Gastrocnemius medialis (tissue), 4 donors: ENCODE measurements at places on chromosomes 5 and 9. TPM values are rescaled to one million over a fixed set of nuclear protein-coding genes. Genes with fewer than 3 reads are reported as not detected.

- DNase-seq: no peak
- peaks cover 4% of the 10 kb centered on the region for H3K36me3 ChIP-seq
- H3K27ac ChIP-seq: no peak overlapping the region
- no peak overlapping the region for H3K4me3 ChIP-seq
- no peaks in the 10 kb centered on the region for H3K4me1 ChIP-seq
Measured at GRCh38 chr9:112884721-112885120, 6.0 kb downstream of the SLC46A2 start.

DNA sequence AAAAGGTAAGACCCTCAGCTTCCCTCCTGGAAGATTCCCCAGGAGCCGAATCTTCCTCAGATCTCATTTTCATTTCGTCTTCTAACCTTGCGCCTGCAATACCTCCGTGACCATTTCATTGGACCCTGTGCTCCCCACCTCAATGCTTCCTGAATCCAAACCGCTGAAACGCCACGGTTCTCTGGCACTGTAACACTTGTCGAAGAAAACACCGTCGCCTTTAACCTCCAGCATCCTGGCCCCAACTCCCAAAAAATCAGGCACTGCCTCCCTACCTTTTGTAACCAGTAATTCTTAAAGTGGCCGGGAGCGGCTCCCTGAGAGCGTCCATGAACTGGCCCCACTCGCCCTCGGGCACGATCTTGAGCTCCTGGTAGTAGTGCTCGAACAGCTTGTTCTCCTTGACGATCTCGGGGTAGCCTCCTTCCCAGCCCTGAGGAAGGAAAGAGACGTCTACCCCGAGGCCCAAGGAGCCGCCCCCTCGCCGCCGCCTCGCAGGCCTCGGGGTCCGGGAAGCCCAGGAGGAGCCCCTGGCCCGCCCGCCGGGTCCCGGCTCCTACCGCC, 438 bp downstream of the NSUN2 start:
- peaks cover 33% of the 10 kb centered on the region for H3K36me3 ChIP-seq
- H3K4me3 ChIP-seq: peak overlapping the region; percentile 87
- peaks cover 26% of the 10 kb centered on the region for H3K4me1 ChIP-seq
- DNase-seq: no peak
- H3K27ac ChIP-seq: peak overlapping the region; percentile 95

DNA sequence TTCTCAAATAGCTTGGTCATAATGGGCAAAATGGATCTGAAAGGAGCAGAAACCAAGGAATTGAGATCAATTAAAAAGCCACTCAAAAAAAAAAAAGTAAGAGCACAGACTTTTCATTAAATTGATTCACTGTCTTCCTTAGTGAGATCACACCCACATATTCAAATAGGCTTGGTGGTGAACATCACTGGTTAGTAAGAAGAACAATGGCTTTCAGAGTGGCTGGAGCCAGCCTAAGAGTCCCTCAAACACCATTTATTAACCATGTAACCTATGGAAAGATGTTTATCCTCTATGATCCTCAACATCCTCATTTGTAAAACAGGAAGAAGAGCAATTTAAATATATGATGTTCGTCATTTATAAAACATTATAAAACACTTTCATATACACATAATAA, 12.4 kb downstream of the CCDC112 start:
- H3K4me1 ChIP-seq: no peaks in the 10 kb centered on the region
- DNase-seq: no peak
- no peak overlapping the region for H3K4me3 ChIP-seq
- H3K27me3 ChIP-seq: no peaks in the 10 kb centered on the region
- no peak overlapping the region for H3K27ac ChIP-seq

DNA sequence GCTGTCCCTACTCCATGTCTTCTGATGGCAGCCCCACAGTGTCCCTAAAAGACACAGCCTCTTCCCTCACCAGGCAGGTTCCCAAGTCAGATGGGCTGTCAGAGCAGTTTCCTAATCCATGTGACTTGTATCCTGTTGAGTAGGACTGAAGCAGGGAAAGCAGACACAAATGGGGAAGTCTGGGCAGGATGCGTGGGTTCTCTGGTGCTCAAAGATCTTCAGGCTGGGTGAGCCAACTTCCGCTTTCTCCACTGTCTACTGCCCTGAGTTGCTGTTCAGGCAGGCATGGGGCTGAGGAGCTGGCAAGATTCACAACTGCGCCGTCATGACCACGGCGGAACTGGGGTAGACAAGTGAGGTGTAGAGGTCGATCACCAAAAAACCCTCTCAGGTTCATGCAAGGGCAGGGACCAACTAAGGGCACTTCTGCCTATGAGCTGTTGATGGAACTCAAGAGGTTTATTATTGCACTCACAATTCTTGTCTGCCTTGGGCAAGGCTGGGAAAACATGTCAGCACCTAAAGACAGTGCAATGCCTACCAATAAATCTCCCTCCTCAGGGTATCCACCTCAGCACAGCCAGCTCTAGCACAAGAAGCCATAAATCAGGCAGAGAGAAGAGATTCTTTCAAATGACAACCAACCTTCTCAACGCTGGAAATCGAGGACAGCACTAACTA, 83.4 kb downstream of the RAPGEF1 start:
- peak; percentile 81 for DNase-seq
- H3K36me3 ChIP-seq: no peaks in the 10 kb centered on the region
- no peak overlapping the region for H3K4me3 ChIP-seq
- H3K4me1 ChIP-seq: peaks cover 87% of the 10 kb centered on the region

- H3K4me1 ChIP-seq: peaks cover 16% of the 10 kb centered on the region
- no peaks in the 10 kb centered on the region for H3K36me3 ChIP-seq
- H3K4me3 ChIP-seq: no peak overlapping the region
- no peak overlapping the region for H3K27ac ChIP-seq
- H3K27me3 ChIP-seq: no peaks in the 10 kb centered on the region
- no peak for DNase-seq
Measured at GRCh38 chr9:129612815-129613519, 7.9 kb downstream of the C9orf50 start.

DNA sequence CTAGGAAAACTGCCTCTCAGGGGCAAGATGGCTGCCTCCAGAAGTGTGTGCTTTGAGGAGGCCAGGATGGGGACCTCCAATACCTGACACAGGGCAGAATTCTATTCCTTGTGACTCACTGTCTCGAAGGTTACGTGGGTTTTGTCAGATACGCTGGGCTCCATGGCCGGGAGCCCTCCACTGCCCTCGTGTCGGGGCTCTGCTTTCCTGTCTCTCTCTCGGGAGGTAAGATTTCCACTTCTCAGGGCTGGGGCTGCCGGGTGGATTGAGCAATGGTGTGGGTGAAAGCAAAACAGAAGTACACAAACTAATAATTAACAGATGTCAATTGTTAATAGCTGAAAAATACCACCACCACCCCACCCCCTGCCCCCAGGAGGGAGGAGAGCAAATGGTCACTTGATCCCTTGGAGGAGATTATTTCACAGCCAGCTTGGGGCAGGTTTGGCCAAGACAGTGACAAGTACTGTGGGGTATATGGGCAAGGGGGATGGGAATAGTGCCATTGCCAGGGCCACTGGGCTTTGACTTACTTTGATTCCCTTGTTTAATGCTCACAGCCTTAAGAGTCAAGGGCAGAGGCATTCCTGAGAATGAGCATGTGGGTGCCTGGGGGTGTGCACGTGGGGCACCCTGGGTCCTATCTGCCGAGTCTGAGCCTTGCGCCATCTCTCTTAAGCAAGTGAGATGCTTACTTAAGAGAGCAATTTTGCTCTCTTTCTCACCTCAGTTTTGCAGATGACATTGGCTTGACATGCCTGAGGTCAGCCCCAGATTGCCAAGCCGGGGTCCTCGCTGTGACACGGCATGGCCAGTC, 28.8 kb upstream of the DAB2IP start:
- H3K4me3 ChIP-seq: no peak overlapping the region
- no peaks in the 10 kb centered on the region for H3K27me3 ChIP-seq
- H3K36me3 ChIP-seq: no peaks in the 10 kb centered on the region
- H3K27ac ChIP-seq: peak overlapping the region; percentile 87
- H3K4me1 ChIP-seq: peaks cover 62% of the 10 kb centered on the region

GRCh38 chr9:33466565-33467495, 6.9 kb downstream of the NOL6 start:
- no peaks in the 10 kb centered on the region for H3K27me3 ChIP-seq
- no peaks in the 10 kb centered on the region for H3K4me1 ChIP-seq
- H3K36me3 ChIP-seq: peaks cover 100% of the 10 kb centered on the region
- no peak overlapping the region for H3K4me3 ChIP-seq

DNA sequence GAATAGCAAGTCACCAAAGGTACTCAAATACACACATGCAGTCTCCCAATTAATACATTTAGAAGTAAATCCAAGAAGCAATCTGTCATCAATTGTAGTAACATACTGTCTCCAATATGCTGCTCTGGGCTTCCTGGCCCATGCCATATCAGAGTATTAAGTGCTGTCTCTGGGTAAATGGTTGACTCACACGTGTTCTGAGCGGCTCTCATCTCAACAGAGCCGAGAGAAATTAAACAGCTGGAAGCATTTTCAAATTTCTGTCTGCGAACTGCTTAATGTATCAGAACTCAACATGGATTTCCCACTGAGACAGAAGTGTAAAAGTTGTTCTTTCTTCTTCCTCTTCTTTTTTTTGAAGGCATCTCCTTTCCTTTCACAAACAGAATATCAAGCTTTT, 247.3 kb upstream of the TAS2R1 start:
- no peak overlapping the region for H3K27ac ChIP-seq
- DNase-seq: no peak
- H3K27me3 ChIP-seq: no peaks in the 10 kb centered on the region

DNA sequence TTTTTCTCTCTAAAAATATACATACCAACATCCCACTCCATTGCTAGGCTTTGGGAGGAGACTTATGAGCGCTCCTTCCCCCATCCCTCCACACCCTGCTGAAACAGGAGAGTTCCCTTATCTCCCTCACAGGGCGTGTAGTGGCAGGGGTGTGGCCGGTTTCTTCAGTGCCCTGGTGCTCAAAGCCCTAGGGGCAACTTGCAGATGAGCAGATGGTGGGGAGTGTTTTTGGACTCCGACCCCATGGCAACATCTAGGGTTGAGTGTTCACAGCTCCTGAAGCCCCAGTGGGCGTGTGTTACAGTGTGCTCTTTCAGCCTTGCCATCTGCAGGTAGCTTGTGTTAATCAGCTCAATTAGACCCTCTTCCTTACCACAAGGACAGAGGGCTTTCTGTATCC, 409.5 kb downstream of the MAT2B start:
- no peaks in the 10 kb centered on the region for H3K36me3 ChIP-seq
- no peak overlapping the region for H3K4me3 ChIP-seq
- H3K27me3 ChIP-seq: no peaks in the 10 kb centered on the region
- H3K27ac ChIP-seq: no peak overlapping the region
- H3K4me1 ChIP-seq: no peaks in the 10 kb centered on the region

DNA sequence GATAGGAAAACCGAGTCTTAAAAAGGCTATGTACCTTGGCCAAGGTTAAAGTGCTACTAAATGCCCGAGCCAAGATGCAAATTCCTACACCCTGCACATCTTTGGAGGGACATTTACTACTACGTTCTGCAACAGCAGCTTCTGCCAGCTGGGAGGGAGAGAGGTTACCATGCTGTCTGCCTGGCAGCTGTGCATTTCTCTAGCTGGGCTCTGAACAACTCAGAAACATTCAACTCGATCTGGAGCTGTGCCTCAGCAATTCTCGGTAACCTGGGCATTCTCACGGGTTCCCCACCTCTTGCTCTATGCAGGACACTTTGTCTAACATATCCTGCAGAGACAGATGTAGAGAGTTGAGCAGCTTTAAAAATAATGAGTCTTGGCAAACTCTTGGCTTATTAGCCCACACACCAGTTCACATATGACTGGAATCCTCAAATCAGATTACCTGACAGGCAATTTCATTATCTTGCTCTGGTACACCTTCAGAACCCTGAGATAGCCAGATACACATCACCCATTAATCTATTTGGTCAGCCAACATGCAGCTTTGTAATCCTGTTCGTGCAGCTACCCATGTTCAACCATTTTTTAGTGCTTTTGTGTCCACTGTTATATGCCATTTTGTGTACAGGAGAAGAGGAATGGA, 115.8 kb downstream of the EFNA5 start:
- no peaks in the 10 kb centered on the region for H3K4me1 ChIP-seq
- H3K27me3 ChIP-seq: no peaks in the 10 kb centered on the region
- H3K36me3 ChIP-seq: no peaks in the 10 kb centered on the region

DNA sequence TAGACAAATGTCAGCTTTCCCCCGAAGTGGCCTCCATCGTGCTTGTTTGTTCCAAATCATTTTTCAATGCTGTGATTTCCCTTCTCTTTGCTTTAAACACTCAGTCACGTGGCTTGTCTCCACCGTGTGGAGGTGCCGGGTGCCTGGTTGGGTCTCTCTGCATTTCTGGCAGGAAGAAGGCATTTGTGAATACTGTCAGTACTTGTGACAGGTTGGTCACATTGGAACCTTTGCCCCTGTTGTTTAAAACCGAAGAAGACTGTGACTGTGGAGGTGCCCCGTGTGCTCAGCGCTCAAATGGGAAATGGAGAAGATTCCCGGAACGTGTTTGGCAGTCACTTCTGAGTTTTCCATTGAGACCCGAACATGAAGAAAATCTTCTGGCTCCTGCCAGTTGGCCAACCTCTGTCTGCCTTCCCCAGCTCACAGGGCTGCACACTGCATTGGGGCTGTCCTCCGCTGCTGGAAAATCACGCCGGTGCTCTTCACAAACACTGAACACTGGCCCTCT, 74.6 kb downstream of the LMNB1 start:
- no peak overlapping the region for H3K4me3 ChIP-seq
- peaks cover 9% of the 10 kb centered on the region for H3K4me1 ChIP-seq
- H3K27me3 ChIP-seq: no peaks in the 10 kb centered on the region
- no peak for DNase-seq
- H3K36me3 ChIP-seq: no peaks in the 10 kb centered on the region

DNA sequence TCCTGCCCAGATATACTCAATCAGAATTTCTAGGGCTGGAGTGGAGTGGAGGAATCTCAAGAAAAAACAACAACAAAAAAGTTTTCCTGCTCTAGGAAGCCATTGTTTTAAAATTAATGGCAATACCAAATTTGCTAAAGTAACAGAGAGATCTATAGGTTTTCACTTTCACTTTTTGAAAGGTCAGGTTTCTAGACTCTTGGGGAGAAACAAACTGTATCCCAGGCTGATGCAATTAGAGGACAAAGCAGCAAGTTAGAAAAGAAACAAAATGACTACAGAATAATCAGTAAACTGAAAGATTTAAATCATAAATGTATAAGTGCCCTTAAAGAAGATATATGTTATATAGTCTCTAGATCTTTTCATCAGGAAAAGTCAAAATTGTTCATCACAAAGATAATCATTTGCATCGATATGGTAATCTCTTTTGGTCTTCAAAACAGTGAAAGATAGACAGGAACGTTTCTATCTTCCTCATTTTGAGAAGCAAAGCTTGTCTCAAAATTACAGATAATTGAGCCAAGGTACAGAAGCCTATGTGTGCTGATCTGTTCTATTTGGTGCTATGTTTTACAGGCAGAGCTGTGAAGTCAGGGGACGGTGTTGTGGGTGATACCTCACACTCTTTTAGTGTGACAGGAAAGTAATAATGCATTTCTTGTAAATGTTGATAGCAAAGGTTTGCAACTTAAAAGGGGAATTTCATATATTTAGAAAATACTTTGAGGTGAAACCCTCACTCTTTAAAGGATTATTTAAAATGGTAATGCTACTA, 1746.6 kb upstream of the C9orf72 start:
- no peak overlapping the region for H3K4me3 ChIP-seq
- DNase-seq: no peak
- H3K36me3 ChIP-seq: no peaks in the 10 kb centered on the region
- no peaks in the 10 kb centered on the region for H3K4me1 ChIP-seq

GRCh38 chr9:249025-249424, 34.4 kb downstream of the DOCK8 start:
- H3K27me3 ChIP-seq: no peaks in the 10 kb centered on the region
- no peaks in the 10 kb centered on the region for H3K36me3 ChIP-seq
- no peaks in the 10 kb centered on the region for H3K4me1 ChIP-seq
- no peak overlapping the region for H3K4me3 ChIP-seq
- no peak overlapping the region for H3K27ac ChIP-seq

The PCDHGB2 gene
- 2.2 TPM for total RNA-seq

The ZNF782 gene
- total RNA-seq: 8.4 TPM

The SARDH gene
- total RNA-seq: 2.9 TPM

The LRRC19 gene
- 0.22 TPM for total RNA-seq

The CATSPER3 gene
- 0.22 TPM for total RNA-seq

The DMRTA1 gene
- 0.59 TPM for total RNA-seq
